IPS DF 6.9 (cell line): ENCODE measurements at places on chromosomes 5 and 9.
A peak's percentile ranks its signal among the peaks of the same experiment; 100 is the strongest.

DNA sequence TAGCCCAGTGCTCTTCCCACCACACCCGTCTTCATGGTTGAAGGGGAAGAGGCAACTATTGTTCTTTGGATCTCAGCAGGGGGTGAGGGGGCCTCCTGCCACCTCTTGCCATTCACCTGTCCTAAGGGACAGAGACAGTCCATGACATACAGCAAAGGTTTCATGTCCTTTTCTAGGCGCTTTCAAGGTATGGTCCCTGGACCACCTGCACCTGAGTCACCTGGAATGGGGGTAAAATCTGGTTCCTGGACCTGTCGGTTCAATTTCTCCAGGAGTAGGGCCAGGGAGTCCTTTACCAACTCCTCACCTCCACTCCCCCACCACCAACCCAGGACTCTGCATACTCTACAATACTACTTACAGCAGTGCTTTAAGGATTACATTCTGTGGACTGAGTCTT lies 33.5 kb upstream of the SAP30L start:
- H3K27ac ChIP-seq, result no peak overlapping the region
- DNase-seq, result no peak
- no peaks in the 10 kb centered on the region for H3K4me1 ChIP-seq
- no peak overlapping the region for H3K4me3 ChIP-seq
- H3K36me3 ChIP-seq, result no peaks in the 10 kb centered on the region
- no peaks in the 10 kb centered on the region for H3K27me3 ChIP-seq

DNA sequence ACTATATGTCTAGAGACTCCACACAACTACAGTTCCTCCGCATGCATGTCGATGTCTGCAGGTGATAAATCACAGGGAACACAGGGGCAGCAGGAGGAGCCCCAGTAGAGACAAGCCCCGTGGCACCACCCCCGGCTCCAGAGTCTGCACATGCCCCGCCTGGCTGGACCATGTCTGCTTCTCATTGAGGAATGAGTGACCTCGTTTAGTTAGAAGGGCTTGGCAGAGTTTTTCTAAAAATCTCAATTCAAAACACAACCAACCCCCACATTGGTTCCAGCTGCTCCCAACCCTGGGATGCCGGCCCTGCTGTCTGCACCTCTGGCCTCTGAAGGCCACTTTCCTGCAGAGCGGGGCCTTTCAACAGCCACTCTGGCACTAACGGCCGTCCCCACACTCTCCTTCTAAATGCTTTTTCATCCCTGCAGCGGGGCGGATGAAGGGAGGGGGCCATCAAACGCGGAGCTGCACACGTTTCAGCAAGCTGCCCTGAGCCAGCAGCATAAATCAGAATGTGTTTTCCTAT lies 106.3 kb downstream of the ROR2 start:
- H3K27ac ChIP-seq, result no peak overlapping the region
- no peaks in the 10 kb centered on the region for H3K36me3 ChIP-seq
- H3K27me3 ChIP-seq, result no peaks in the 10 kb centered on the region

- no peaks in the 10 kb centered on the region for H3K27me3 ChIP-seq
- H3K36me3 ChIP-seq, result no peaks in the 10 kb centered on the region
- peak overlapping the region; percentile 66; the same call in 1 of the 2 replicates for H3K4me3 ChIP-seq
- H3K4me1 ChIP-seq, result peaks cover 3% of the 10 kb centered on the region; the same call in 1 of the 2 replicates
- peak; percentile 54 for DNase-seq
These were observed 809 bp downstream of the SLC44A1 start for GRCh38 chr9:105245029-105245890.

- H3K27me3 ChIP-seq, result no peaks in the 10 kb centered on the region
- H3K36me3 ChIP-seq, result no peaks in the 10 kb centered on the region
- H3K4me3 ChIP-seq, result no peak overlapping the region
- H3K27ac ChIP-seq, result no peak overlapping the region
These were observed 6.5 kb upstream of the TBC1D9B start for GRCh38 chr5:179914032-179914755.

DNA sequence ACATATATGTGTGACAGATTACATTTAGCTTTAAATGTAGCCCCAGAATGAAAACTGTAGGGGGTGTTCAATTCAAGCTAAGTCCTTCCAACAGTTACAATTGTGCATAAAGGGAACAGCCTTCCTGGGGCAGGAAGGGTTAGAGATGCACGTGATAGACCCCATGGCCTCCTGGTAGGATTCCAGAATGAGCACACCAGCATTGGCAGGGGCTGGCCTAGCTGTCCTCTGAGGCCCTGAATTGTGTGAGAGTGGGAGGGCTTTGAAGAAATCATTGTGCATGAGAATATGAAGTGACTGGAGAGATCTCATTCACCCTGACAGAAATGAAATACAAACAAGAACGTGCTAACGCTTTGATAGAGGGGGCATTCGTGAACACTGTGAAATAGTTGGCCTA lies 663.8 kb upstream of the KLF4 start:
- DNase-seq, result no peak
- no peak overlapping the region for H3K27ac ChIP-seq
- H3K36me3 ChIP-seq, result no peaks in the 10 kb centered on the region
- H3K4me3 ChIP-seq, result no peak overlapping the region

DNA sequence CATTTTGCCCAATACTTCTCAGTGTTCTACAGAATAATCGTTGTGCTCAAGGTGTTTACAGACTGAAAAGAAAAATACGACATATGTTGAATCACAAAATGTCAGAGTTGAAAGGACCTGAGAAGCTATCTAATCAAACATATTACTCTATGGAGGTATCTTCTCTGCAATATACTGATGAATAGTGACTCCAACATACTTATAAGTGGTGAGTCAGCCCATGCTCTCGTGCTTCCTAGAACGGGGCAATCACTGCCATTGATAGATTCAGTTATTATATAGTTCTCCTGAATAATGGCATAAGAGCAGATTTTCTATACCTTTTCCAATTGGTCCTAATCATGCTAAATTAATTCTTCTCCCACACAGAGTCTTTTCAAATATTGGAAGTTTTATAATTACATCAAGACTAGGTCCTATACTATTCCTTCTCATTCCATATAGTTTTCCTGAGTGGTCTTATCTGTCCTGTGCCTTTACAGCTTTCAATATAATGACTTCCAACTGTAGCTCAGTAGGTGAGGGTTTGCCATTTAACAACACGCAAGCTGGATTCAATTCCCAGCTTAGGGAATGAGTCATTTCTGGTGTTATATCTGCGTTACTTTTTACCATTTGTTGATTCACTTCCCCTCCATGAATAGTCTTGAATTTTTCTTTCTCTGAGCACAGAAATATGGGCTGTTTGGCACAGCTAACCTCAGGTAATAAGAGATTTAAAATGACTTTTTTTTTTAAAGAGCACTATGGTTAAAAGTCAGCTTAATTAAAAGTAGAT lies 81.1 kb downstream of the PLK2 start:
- H3K4me3 ChIP-seq, result no peak overlapping the region
- H3K36me3 ChIP-seq, result no peaks in the 10 kb centered on the region
- no peak overlapping the region for H3K27ac ChIP-seq
- no peaks in the 10 kb centered on the region for H3K27me3 ChIP-seq

GRCh38 chr9:21542787-21543186 lies 60.7 kb upstream of the IFNE start:
- no peak overlapping the region for H3K4me3 ChIP-seq
- no peaks in the 10 kb centered on the region for H3K36me3 ChIP-seq
- H3K27me3 ChIP-seq, result no peaks in the 10 kb centered on the region
- H3K27ac ChIP-seq, result no peak overlapping the region
- no peaks in the 10 kb centered on the region for H3K4me1 ChIP-seq

GRCh38 chr5:141362719-141363118 lies 1.2 kb upstream of the PCDHGA5 start:
- H3K27ac ChIP-seq, result no peak overlapping the region
- no peak overlapping the region for H3K4me3 ChIP-seq
- no peak for DNase-seq

- no peaks in the 10 kb centered on the region for H3K36me3 ChIP-seq
- no peak for DNase-seq
- H3K4me1 ChIP-seq, result peaks cover 5% of the 10 kb centered on the region; the same call in 1 of the 2 replicates
- no peaks in the 10 kb centered on the region for H3K27me3 ChIP-seq
- H3K27ac ChIP-seq, result no peak overlapping the region
These were observed 32.6 kb downstream of the SARDH start for GRCh38 chr9:133705576-133705975.

- DNase-seq, result no peak
- no peaks in the 10 kb centered on the region for H3K36me3 ChIP-seq
- H3K27me3 ChIP-seq, result no peaks in the 10 kb centered on the region
- no peak overlapping the region for H3K4me3 ChIP-seq
- no peaks in the 10 kb centered on the region for H3K4me1 ChIP-seq
These were observed 248.1 kb upstream of the MAP3K1 start for GRCh38 chr5:56567278-56567677.

DNA sequence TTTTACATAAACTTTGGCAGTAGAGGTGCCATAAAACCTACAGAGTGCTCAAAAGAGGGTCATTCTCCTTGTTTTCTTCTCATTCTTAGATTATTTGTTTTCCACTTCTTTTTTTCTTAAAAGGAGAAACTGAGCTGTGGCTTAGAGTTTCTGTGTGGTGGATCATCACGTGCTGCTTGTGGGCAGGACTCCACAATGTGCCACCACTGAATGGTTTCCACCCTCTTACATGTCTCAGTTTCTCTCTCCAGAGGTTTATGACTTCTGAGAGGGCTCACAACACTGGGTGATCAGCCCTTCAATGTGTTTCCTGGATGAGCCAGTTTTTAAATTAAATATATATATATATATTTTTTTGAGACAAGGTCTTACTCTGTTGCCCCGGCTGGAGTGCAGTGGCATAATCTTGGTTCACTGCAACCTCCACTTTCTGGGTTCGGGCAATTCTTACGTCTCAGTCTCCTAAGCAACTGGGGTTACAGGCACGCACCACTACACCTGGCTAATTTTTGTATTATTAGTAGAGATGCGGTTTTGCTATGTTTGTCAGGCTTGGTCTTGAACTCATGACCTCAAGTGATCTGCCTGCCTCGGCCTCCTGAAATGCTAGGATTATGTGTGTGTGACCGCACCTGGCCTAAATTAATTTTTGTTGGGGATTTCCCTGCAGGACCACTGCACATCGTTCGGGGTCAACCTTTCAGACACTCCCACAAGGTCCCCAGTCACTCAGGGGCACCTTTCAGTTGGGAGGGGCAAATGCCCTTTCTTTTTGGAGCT lies 3.1 kb upstream of the UNC13B start:
- no peak for DNase-seq
- H3K4me1 ChIP-seq, result no peaks in the 10 kb centered on the region; the same call in 1 of the 2 replicates
- H3K36me3 ChIP-seq, result no peaks in the 10 kb centered on the region
- H3K27ac ChIP-seq, result no peak overlapping the region
- H3K4me3 ChIP-seq, result no peak overlapping the region

- no peak overlapping the region for H3K4me3 ChIP-seq
- no peaks in the 10 kb centered on the region for H3K36me3 ChIP-seq
- H3K27me3 ChIP-seq, result no peaks in the 10 kb centered on the region
- no peak overlapping the region for H3K27ac ChIP-seq
- no peak for DNase-seq
These were observed 58.3 kb upstream of the ANKRD33B start for GRCh38 chr5:10505517-10506095.

- 0 out of 2 replicates have a peak, but pooled peaks cover 2% of the 10 kb centered on the region for H3K4me1 ChIP-seq
- no peak overlapping the region for H3K4me3 ChIP-seq
- no peak for DNase-seq
- H3K27me3 ChIP-seq, result no peaks in the 10 kb centered on the region
These were observed 89.3 kb downstream of the BASP1 start for GRCh38 chr5:17306726-17307091.

GRCh38 chr5:119336845-119337580 lies 18.8 kb upstream of the TNFAIP8 start:
- no peaks in the 10 kb centered on the region for H3K27me3 ChIP-seq
- no peaks in the 10 kb centered on the region for H3K36me3 ChIP-seq
- no peak for DNase-seq
- peaks cover 4% of the 10 kb centered on the region; the same call in 1 of the 2 replicates for H3K4me1 ChIP-seq
- H3K27ac ChIP-seq, result no peak overlapping the region
- no peak overlapping the region for H3K4me3 ChIP-seq

GRCh38 chr9:128416014-128416413 lies 4.6 kb upstream of the CERCAM start:
- DNase-seq, result no peak
- H3K4me1 ChIP-seq, result peaks cover 9% of the 10 kb centered on the region
- H3K4me3 ChIP-seq, result no peak overlapping the region
- H3K27ac ChIP-seq, result no peak overlapping the region
- H3K27me3 ChIP-seq, result peaks cover 20% of the 10 kb centered on the region

DNA sequence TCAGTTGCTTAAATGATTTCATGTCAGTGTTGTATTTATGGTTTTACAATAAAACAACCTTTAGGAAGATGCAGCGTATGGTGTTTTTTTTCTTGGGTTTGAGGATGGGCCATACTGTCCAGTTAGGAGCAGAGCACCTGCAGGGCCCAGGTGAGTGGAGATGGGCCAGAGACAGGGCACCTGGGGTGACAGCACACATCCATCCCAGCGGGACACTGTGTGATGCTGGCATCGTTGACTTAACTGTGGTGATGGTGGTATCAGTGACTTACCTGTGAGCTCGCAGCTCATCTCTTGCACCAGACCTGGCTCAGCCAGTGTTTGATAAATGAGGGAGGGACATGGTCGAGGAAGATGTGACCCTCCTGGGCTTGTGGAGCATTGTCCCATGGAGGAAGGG lies 21.6 kb downstream of the AMBP start:
- no peaks in the 10 kb centered on the region for H3K4me1 ChIP-seq
- 0 out of 2 replicates have a peak, but pooled peaks cover 3% of the 10 kb centered on the region for H3K36me3 ChIP-seq
- no peak overlapping the region for H3K27ac ChIP-seq
- no peaks in the 10 kb centered on the region for H3K27me3 ChIP-seq
- no peak for DNase-seq

DNA sequence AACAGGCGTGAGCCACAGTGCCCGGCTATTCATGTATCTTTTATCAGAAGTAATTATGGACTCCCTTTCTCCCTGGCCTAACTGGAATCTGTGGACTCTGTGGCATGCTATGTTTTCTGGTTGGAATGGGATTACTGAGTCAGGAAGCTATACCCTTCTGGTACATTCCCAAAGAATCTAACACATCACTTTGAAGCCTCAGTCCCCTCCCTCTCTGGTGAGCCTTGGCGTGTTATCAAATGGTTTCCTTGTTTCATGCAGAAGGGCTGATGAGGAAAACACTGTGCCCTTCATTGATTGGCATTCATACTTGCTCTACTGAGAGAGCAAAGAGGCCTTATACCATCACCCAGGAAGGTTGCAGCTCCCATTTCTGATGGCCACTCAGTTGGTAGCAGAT lies 22.9 kb downstream of the C5orf15 start:
- H3K27me3 ChIP-seq, result no peaks in the 10 kb centered on the region
- H3K4me1 ChIP-seq, result no peaks in the 10 kb centered on the region
- no peak for DNase-seq
- H3K27ac ChIP-seq, result no peak overlapping the region

- no peaks in the 10 kb centered on the region for H3K36me3 ChIP-seq
- H3K27me3 ChIP-seq, result no peaks in the 10 kb centered on the region
- no peaks in the 10 kb centered on the region for H3K4me1 ChIP-seq
- H3K4me3 ChIP-seq, result no peak overlapping the region
- DNase-seq, result no peak
These were observed 68.2 kb upstream of the CKMT2 start for GRCh38 chr5:81164936-81165335.

GRCh38 chr9:85185486-85186217 lies 516.1 kb downstream of the NTRK2 start:
- no peak for DNase-seq
- no peak overlapping the region for H3K4me3 ChIP-seq
- H3K4me1 ChIP-seq, result no peaks in the 10 kb centered on the region

GRCh38 chr5:172712610-172713009 lies 58.4 kb downstream of the DUSP1 start:
- H3K27me3 ChIP-seq, result no peaks in the 10 kb centered on the region; the same call in 1 of the 2 replicates
- H3K4me1 ChIP-seq, result peaks cover 2% of the 10 kb centered on the region; the same call in 1 of the 2 replicates
- no peaks in the 10 kb centered on the region for H3K36me3 ChIP-seq
- no peak for DNase-seq
